Activated CD4-positive, alpha-beta T cell treated with anti-CD3 and anti-CD28 coated beads, Interleukin-2, amount 50 U/mL, for 16 hours (primary cell): ENCODE measurements at places on chromosomes 6 and 20.

GRCh38 chr6:40166963-40167362 lies 232.7 kb upstream of the MOCS1 start:
- DNase-seq, result no peak

GRCh38 chr6:170117111-170117972 lies 173.5 kb downstream of the DLL1 start:
- no peak for DNase-seq

GRCh38 chr20:32207626-32208498 lies at the start of the genes PLAGL2 and POFUT1:
Gene PLAGL2, minus strand, starts transcription at chr20:32207743. Its CDS starts 5,565 bp downstream, at chr20:32202178.
Gene POFUT1, plus strand, starts transcription at chr20:32207880. Its CDS starts 62 bp downstream, at chr20:32207942.
- peak; percentile 90 for DNase-seq

DNA sequence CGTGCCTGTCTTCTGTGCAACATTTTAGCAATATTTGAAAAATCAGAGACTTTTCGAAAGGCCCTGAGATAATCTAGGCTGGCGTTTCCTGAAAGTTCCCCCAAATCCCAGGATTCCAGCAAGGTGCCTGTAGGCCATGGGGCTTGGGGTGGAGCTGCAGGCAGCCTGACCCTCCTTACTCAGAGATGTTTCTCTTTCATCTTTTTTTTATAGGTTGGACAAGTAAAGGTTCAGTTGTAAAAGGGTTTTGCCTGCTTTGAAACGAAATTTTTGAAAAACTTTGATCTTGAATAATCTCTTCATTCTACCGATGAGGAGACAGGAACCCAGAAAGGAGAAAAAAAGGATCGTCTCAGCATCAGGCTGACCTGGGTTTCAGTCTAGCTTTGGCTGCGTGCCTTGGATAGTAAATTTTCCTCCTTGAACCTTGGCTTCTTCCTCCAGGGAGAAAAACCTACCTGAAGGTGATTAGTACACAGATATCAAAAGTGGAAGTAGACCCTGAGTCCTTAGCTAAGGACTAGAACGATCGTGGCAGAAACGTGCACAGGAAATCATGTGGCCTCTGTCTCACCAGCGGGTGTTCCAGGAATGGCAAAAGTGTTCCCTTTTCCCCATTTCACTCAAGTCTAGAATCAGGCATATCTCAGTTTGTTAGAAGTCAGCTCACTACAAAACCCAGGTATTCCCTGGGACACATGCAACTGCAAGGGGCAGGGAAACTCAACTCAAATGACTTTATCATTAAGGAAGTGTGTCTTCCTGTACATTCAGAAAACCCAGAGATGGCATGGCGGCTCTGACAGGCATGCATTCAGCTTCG lies 128.2 kb upstream of the PTPN1 start:
- peak; percentile 54 for DNase-seq

- no peak for DNase-seq
Measured at GRCh38 chr20:10309326-10309725, 90.7 kb downstream of the SNAP25 start.

DNA sequence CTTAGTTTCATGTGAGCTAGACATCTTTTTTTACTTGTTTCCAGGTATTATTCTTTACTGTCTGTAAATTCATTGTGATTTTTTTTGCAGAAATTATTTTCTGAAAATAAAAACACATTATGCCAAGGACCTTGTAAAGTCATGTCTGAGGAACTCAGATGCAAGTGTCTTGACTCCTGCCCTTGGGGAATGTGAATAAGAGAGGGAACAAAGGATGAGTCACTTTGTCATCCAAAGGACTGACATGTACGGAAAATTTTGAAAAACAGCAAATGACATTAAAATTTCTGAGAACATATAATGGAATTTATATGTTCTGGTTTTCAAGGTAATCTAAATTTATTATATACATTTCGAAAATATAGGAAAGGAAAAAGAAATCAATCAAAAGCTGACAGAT lies 660.4 kb downstream of the CD109 start:
- no peak for DNase-seq

- no peak for DNase-seq
Measured at GRCh38 chr6:44185953-44186634, 27.5 kb downstream of the CAPN11 start.

GRCh38 chr20:2299301-2299700 lies 3.5 kb downstream of the TGM3 start:
- no peak for DNase-seq

- DNase-seq, result no peak
Measured at GRCh38 chr6:34513646-34514045, 42.5 kb downstream of the SPDEF start.

DNA sequence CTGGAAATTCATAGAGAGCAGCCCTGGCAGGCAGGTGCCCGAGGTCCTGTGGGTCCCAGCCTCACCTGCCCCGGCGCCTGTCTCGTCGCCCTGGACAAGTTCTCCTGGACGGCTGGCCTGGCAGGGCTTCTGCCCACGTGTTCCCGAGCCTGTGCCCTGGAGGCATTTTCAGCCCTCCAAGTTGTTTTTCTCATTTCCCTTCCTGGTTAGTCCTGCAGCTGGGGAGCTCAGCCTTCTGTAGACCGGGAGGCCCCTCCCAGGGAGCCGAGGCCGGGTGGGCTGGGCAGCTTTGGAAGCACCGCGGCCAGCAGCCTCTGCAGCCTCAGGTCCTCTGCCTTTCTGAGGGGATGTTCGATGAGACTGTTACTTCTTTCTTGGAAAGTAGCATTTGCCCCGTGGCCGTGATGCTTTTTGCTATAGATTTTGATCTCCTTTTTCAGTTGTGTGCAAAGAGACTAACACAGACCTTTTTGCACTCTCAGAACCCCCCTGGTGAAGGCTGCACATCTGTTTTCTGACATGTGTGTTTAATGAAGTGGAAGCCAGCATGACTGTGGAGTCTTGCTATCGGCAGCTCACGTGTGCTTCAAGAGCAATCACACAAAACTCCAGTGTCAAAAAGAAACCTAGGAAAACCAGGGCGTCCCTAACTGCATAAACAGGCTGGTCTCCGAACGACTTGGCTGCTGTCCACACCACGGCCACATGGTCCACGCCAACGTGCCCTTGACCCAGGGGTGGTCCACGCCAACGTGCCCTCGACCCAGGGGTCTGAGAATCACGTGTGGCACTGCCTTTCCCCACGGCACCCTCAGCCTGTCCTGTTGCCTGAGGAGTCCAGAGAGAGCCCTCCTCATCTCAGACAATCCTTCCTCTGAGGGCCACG lies 207.5 kb downstream of the SMOC2 start:
- no peak for DNase-seq

GRCh38 chr20:35039146-35039545 lies 53.5 kb downstream of the TRPC4AP start:
- DNase-seq, result no peak

- no peak for DNase-seq
Measured at GRCh38 chr6:7224731-7225130, 88.3 kb downstream of the SSR1 start.

- DNase-seq, result peak; percentile 95
Measured at GRCh38 chr6:17705778-17706579, 746 bp downstream of the NUP153 start.

DNA sequence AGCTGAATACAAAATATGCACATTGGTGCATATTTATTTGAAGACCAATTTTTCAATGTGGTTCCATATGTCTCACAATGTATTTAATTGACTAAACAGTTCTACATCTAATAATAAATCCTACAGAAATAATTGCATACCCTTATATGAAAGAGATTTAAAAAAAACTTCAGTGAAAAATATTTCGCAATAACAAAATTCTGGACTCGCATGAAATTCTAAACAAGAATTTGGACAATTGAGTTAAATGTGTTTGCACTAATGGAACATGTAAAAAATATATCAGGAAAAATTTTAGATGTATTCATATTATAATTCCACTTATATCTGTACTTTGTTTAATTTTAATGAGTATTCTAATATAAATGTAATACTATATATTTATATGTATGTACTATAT lies 1003.1 kb downstream of the EYS start:
- no peak for DNase-seq

DNA sequence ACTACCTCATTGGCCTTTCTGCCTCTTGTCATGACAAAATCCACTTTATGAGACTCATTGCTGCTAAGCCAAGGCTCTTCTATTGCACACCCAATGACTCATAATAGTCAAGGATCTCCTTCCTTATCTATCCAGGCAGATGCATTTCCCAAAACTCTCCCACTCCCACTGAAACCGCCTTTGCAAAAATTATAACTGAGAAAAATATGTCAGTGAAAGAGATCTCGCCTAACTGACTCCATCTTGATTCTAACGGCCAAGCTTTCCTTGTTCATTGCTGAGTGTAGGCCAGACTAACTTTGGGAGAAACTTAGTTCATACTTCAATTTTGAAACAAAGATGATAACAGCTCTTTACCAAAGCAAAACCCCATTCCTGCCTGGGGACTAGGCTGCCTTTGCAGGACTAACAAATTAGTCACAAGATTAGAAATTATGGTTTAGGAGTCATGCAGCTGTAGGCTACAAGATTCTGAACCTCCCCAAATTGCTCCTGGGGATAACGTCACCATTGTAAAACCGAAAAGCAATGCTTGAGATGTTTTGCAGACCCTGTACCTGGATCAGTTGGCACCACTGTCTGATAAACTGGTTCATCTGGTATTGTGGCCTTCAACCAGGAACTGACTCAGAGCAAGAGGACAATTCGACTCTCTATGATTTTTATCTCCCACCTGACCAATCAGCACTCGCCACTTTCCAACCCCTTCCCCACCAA lies 47.1 kb downstream of the HAO1 start:
- DNase-seq, result no peak

DNA sequence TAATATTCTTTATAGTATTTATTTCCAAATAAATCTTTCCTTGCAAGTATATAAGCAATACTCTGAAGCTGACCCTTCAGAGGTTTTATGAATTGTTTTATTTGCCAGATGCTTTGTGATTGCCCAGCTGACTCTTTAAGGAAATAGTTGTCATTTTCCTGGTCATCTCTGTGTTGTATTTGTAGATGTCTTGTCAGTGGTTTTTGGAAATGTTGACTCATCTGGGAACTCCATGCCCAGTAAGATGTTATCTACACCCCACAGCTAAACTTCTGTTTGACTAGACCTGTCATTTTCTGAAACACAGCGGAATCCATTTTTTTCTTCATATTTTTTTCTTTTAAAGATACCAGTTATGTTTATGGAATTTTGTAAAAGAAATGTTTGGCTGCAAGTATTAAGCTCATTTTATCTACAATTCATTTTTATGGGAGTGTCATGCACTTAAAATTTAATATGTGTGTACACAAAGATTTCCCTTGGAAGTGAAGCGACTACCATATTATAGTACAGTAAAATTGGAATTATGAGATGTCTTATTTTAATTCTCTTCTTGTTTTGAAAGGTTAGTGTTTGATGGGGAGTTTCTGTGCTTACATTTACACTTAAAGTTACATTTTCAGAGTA lies 491.0 kb downstream of the NKAIN2 start:
- DNase-seq, result no peak

DNA sequence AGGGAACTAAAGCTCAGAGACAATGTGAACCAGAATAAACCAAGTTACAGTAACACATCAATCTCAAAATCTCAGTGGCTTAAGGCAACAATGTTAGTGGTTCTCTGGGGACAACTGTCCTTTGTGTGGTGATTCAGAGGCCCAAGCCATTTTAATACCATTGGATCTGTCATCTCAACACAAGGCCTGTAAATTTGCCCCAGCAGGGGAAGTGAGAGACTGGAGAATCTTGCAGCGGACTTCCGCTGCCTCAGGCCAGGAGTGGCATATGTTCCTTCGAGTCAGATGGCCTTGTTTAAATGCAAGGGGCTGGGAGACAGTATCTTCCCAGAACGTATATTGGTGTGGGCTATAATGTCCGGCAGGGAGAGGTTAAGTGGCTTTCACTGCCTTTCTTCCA lies 126.0 kb downstream of the CD83 start:
- DNase-seq, result no peak

GRCh38 chr6:166465671-166466087 lies 82.9 kb upstream of the MPC1 start:
- DNase-seq, result no peak

- DNase-seq, result no peak
Measured at GRCh38 chr6:149235130-149235561, 82.4 kb upstream of the TAB2 start.

DNA sequence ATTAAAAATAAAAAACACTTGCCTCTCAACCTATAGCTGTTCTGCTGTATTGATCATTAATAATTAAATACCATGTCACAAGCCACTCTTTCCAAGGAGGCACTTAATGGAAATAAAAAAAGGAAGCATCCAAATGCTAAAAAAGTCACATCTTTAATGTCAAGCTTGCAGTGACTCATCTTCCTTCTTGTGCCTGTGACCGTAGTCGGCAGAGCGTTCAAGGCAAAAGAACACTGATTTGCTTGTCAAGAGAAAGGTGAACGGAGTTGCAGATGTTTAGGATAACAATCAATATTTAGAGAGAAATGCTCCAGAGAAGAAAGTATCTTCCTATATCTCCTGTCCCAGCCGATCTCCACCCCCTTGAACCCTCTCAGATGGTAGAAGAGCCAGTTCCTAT lies 341.0 kb upstream of the OPRM1 start:
- no peak for DNase-seq

- peak; percentile 49 for DNase-seq
Measured at GRCh38 chr20:38790200-38791053, 15.1 kb upstream of the PPP1R16B start.

GRCh38 chr6:24807584-24807983 lies 8.9 kb upstream of the ARMH2 start:
- DNase-seq, result no peak

DNA sequence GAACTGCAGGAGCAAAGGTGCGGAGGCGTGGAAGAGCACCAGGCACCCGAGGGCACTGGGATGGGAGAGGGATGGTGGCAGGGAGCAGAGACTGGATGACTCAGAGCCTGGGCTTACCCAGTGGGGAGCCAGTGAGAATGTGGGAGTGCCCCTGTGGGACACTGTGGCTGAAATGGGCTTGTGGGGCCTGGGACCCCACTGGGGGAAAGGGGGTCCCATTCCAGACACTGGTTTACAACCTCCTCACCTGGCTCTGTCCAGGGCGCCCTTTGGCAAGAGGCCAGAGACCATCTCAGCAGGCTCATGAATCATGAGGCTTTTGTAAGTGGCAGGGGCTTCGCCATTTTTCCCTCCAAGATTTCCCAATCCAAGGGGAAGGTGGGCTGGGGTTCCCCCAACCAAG lies 124.0 kb upstream of the MAFB start:
- DNase-seq, result no peak

- peak; percentile 61 for DNase-seq
Measured at GRCh38 chr20:51384875-51385274, 157.6 kb downstream of the NFATC2 start.

DNA sequence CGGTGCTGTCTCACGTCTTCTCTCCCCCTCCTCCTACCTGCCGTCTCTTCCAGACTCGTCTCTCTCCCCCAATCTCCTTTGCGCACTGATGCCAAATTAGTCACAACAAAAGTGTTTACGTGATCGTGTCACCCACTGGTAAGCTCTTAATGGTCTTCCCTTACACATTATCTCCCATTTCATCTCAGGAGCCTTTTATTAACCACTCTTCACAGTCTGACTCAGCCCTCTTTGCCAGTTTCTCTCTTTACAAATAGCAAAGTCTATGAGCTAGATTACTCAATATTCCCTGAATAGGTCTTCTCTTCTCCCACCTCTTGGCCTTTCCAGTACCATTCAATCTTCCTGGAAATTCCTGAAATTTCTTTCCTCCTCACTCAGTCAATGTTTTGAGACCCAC lies 247.0 kb downstream of the ESR1 start:
- peak; percentile 45 for DNase-seq

GRCh38 chr20:20173254-20173653 lies 120.9 kb downstream of the CFAP61 start:
- DNase-seq, result no peak

GRCh38 chr6:68328156-68328555 lies 306.9 kb upstream of the ADGRB3 start:
- DNase-seq, result no peak

GRCh38 chr6:143612186-143612585 lies 65.6 kb upstream of the PHACTR2 start:
- DNase-seq, result no peak

GRCh38 chr6:88124925-88125557 lies 41.1 kb downstream of the CNR1 start:
- peak; percentile 6 for DNase-seq
